ENCODE measurements at places on chromosomes 1 and 21.

GRCh38 chr1:61953076-61953789 lies 211.0 kb downstream of the PATJ start:
- DNase-seq: no peak

- no peak for DNase-seq
Observed at GRCh38 chr1:150320667-150320978, 710 bp upstream of the PRPF3 start.

DNA sequence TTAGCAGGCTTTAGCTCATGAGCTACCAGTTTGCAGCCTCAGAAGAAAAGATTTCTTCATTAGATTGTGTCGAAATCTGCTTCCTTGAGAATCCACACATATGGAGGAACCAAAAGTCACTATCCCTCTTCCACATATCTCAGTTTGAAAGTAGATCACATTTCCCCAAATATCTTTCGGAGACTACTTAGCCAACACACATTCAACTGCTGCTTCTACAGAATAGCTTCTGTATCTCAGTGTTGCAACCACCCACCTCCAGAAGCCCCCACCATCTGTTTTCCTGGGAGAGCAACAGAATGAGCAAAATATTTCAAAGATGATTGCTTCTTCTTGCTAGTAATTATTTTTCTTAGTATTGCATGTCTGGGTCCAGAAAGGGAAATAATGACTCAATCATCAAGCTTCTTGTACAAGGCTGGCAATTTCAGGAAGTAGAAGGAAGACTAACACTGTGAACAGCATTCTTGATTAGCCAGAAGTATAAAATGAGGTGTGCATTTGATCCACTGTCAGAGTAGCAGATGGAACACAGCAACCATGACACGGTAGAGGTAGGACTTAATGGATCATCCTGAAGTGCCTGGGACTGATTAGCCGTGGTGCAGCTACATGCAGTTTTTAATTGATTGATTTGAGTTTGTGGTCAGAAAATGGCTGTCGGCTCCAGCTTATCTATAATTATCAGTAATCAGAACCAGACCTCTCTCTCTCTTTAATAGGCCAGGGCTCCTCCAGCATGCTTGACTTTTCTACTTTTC lies 24.9 kb downstream of the ZC3H11B start:
- DNase-seq: peak; percentile 39

- no peak for DNase-seq
Observed at GRCh38 chr1:145983206-145983675, 13.1 kb downstream of the TXNIP start.

DNA sequence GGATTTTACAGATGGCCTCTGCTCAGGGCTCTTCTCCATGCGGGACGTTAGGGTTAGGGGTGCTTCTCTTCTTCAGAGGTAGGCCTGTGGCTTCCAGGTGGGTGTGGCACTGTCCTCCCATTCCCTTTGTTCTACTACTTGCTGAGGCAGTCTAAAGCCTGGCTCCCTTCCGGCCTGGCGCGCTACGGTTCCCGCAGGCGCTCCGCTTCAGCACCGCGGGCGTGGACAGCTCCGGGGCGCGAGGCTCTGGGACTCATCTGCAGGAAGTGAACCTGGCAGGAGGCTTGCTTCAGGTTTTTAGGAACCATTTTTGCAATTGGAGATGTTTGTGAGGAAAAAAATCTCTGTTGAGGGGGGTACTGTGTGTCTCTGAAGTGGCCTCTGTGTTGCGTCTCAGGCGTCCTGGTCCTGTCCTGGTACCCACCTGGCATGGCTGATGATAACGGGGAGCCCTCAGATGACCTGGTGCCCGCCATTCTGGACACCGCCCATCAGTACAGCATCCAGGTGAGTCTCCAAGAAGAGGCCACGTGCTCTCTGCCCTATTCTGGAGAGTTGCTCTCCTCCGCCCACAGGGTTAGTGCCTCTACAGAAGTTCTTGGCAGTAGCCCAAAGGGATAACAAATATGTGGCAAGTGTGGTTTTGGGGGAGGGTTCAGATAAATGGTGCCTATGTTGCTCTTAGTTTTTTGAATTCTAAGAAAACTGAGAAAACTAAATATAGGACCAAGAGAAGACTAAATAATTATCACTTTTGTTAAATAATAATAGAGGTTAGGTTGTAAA lies 1.9 kb downstream of the MANEAL start:
- DNase-seq: no peak

GRCh38 chr1:72186733-72187307 lies 95.5 kb downstream of the NEGR1 start:
- no peak for DNase-seq

DNA sequence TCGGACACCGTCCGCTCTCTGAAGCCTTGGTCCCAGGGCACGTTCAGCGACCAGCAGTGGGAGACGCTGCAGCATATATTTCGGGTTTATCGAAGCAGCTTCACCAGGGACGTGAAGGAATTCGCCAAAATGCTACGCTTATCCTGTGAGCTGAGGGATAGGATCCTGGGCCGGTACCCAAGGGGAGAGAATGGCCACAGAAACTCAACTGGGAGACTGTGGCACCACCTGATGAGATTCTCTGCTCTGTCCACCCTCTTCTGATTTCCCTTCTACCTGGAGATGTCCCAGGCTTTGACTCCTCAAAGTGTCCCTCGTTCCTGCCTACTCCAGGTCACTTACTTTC lies 855 bp downstream of the CD1D start:
- DNase-seq: no peak

- no peak for DNase-seq
Observed at GRCh38 chr1:200786788-200787187, 48.1 kb downstream of the CAMSAP2 start.

- no peak for DNase-seq
Observed at GRCh38 chr21:35603494-35603893, 456.8 kb downstream of the SETD4 start.

GRCh38 chr1:193311226-193311948 lies 125.0 kb upstream of the B3GALT2 start:
- DNase-seq: no peak

DNA sequence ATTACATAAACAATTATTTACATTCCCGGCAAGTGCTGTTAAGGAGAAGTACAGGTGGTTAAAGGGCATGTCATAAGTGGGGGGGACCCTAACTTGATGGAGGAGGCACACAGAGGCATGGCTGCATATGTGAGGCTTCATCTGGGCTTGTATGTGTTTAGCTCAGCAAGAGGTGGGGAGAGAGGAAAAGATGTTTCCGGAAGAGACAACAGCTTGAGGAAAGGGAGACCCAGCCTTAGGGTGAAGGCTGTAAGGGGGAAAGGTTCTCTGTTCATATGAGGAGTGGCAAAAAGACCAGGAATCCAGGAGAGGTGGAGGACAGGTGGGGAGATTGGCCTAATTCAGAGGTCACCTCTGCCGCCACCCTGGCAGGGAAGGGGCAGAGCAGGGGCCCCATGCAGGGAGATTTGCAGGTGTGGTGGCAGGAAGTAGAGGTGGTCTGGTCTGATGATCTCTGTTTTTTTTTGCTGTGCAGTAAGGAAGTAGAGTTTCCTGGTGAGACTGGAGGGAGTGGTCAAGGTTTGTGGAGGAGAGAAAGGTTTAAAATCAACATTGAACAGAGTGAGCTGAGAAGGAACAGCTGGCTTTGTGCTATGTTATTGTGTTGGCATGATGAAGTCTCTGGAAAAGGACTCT lies 9.0 kb downstream of the TRAF5 start:
- DNase-seq: no peak

- no peak for DNase-seq
Observed at GRCh38 chr1:34970829-34971228, 14.3 kb downstream of the TMEM35B start.

DNA sequence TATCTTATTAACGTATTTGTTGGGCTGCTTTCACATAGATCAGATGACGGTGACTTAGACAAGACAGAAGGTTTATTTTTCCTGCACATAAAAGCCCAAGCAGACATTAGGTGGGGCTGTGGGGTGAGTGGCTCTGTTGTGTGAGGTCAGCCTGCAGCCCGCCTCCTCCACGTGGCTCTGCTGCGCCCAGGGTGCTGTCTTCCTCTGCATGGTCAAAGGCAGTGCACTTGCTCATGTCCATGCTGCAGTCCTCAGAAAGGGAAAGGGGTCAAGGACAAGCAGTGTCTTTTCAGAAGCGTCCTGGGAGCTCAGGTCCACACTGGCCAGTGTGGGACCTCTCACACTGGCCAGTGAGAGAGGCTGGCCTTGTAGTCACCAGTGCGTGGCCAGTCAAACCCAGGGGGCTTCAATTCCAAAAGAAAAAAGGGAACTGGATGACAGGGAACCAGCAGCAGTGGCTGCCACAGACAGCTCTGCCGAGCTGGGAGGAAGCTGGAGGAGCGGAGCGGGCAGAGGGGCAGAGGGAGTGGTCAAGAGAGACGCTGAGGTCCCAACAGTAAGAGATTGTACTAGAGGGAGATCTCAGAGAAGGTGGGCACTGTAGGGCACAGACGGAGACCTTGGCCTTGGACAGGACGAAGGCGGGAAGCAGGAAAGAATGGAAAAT lies 35.9 kb upstream of the SLC45A1 start:
- DNase-seq: no peak

DNA sequence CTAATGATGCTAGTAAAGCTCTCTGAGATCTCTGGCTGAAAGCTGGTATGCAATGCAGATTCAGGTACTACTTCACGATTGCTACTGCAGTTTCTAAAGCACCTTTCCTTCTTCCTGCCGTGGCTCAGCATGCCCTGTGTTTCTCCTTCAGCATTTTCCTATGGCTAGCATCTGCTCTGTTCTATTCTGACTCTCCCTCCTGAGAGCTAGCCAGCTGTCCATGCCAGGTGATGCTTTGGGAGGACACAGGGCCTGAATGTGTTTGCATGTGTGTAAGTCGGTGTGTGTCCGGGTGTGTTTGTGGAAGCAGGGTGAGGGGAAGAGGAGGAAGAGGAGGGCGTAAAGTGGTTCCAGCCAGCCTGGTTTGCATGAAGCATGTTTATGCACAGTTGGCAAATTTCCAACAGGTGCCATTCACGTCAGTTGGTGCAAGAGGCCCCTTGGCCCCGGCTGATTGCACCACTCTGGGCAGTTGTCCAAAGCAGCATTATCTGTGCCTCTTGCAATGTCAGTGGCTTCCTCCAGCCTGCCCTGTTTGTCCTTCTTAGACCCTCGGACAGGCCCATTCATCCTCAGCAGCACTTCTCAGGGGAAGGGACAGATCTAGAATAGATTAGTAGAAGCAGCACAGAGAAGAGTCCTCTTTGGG lies 433.3 kb downstream of the DISC1 start:
- DNase-seq: no peak

DNA sequence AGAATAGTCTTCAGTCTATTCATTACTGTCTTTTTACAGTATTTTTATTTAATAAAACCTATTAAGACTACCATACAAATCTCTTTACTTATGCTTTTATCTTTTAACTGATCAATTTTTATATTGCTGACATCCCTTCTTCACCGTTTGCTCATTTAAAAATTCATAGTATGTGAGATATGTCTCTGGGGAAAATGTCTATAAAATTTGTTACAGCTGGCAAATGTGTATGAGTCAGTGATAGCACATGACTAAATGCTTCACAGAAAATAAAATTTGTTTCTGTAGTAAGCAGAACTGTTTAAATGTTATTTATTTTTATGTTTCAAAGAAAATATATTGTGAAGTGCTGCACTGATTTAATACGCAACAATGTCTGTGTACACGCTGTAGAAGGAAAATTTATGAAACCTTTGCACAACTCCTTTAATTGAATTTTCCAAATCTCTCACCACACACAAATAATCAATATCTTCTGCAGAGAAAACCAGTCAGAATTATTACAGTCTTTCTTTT lies 74.2 kb downstream of the ITGB3BP start:
- DNase-seq: no peak

GRCh38 chr1:54968551-54968950 lies 11.9 kb upstream of the TMEM61 start:
- no peak for DNase-seq

DNA sequence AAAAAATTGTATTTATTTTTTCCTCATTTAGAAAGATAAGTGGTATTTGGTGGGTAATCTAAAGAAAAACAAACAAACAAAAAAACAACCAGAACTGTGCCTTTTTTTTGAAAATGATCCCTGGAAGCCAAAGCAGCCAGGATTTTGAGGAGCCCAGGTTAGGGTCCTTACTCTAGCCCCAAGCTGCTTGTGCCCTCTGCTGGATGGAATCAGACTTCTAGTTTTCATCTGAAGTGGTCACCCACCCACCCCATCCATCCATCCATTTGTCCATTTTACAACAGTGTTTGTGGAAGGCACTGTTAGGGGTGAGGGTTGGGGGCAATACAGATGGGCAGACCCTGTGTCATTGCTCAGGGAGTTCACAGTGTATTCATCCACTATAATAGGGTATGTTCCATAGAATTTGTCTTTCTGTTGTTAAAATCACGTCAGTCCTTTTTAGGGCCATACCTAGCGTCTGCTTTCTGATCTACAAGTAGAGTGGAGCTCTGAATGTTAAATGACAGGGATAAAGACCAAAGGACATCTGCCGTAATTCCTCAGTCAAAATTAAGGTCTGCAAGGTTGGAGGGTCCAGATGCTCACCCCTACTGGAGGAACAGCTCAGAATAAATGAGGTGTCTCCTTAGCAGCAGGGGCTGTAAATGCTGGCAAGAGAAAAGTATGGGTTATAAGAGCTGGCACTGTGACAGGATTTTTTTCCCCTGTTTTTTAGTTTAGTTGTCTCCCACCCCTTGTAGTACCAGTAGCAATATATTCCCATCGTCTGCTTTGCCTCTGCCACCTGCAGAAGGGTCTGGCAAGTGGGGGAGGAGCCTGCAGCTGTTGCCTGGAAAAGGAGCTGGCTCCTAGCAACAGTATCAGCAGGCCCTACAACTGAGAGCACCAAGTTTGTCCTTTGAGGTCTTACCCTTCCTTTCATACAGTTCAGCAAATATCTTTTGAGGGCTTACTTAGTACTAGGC lies 3.2 kb downstream of the LRRC42 start:
- DNase-seq: no peak

DNA sequence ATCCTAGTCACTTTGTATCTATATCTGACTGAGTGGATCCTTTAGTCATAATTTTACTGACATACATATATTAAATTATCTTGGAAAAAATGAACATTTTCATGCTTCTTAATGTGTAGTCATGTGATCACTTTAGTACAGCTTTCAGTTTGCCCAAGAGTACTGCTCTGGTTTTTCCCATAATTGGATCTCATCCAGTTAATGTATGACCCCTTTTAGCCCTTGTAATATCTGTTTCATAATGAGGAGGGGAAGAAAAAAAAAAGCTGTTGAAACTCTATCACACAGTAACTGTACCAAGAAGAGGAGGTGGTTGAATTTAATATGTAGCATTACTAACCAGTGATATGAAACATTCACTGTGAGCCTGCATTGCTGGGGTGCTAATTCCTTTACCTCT lies 328.7 kb downstream of the PTPRC start:
- no peak for DNase-seq

- DNase-seq: no peak
Observed at GRCh38 chr1:230592848-230593414, 49.4 kb upstream of the COG2 start.

- peak; percentile 61 for DNase-seq
Observed at GRCh38 chr1:27300341-27301051, 21.5 kb upstream of the TMEM222 start.
